Renal cortical epithelial cell (primary cell): ENCODE measurements at places on chromosomes 7 and 10. TPM values are rescaled to one million over a fixed set of nuclear protein-coding genes. Genes with fewer than 3 reads are reported as not detected.

Gene WNT2
- total RNA-seq = 0.35 TPM in 1 of 2 replicates, not detected in the other

Gene SAMD9
- total RNA-seq = 17.7 and 22.3 TPM in 2 replicates

Gene POU6F2
- total RNA-seq = not detected in 2 replicates

Gene TRIM4
- total RNA-seq = 21.2 and 35.4 TPM in 2 replicates

Gene MORN4
- total RNA-seq = 1.7 and 3.5 TPM in 2 replicates

Gene CNPY1
- not detected in 2 replicates for total RNA-seq

Gene DGKB
- total RNA-seq = not detected in 2 replicates

Gene C10orf67
- total RNA-seq = 0.35 and 0.55 TPM in 2 replicates

Gene AGR3
- not detected in 2 replicates for total RNA-seq

Gene LOXL4
- 20.1 and 24.3 TPM in 2 replicates for total RNA-seq

Gene ZNF487
- 4.2 and 8.3 TPM in 2 replicates for total RNA-seq

Gene SPDYE6
- not detected in 2 replicates for total RNA-seq

Gene INA
- 1.8 and 5.2 TPM in 2 replicates for total RNA-seq

Gene KIF20B
- 5.4 and 10.6 TPM in 2 replicates for total RNA-seq

Gene BICC1
- total RNA-seq = 248 and 609 TPM in 2 replicates

Gene CYP3A4
- total RNA-seq = 0.69 TPM in 1 of 2 replicates, not detected in the other

Gene FLNC
- total RNA-seq = 29.3 and 56.7 TPM in 2 replicates

Gene HMX3
- total RNA-seq = not detected in 2 replicates

Gene POLD2
- total RNA-seq = 58.3 and 58.9 TPM in 2 replicates

Gene RELN
- total RNA-seq = 3.0 and 4.8 TPM in 2 replicates

Gene AKR1D1
- total RNA-seq = not detected in 2 replicates

Gene UCMA
- total RNA-seq = not detected in 2 replicates

Gene ANKRD30A
- not detected in 2 replicates for total RNA-seq

Gene INHBA
- 2.1 and 19.6 TPM in 2 replicates for total RNA-seq

Gene LZTS2
- 72.9 and 77.3 TPM in 2 replicates for total RNA-seq

Gene LEP
- total RNA-seq = not detected in 2 replicates

Gene AOAH
- 1.2 and 1.9 TPM in 2 replicates for total RNA-seq

Gene MET
- total RNA-seq = 217 and 255 TPM in 2 replicates

Gene FAM237B
- total RNA-seq = not detected in 2 replicates

Gene RBP3
- not detected in 2 replicates for total RNA-seq

Gene TLL2
- 14.1 and 21.4 TPM in 2 replicates for total RNA-seq

Gene SPOCK2
- total RNA-seq = 2.0 and 41.8 TPM in 2 replicates

Gene MBL2
- total RNA-seq = not detected in 2 replicates

Gene TMEM225B
- 0.55 TPM in 1 of 2 replicates, not detected in the other for total RNA-seq
